ENCODE measurements at places on chromosomes 6 and 20. TPM values are rescaled to one million over a fixed set of nuclear protein-coding genes. Genes with fewer than 3 reads are reported as not detected.

- no peaks in the 10 kb centered on the region for H3K36me3 ChIP-seq
- 0 out of 2 replicates have a peak, but pooled peaks cover 4% of the 10 kb centered on the region for H3K4me1 ChIP-seq
- no peak for DNase-seq
- H3K27ac ChIP-seq = no peak overlapping the region
Observed at GRCh38 chr6:156879591-156879990, 102.4 kb downstream of the ARID1B start.

GRCh38 chr6:136035378-136036070, 184.0 kb downstream of the PDE7B start:
- no peaks in the 10 kb centered on the region for H3K36me3 ChIP-seq
- H3K4me3 ChIP-seq = no peak overlapping the region
- no peak for DNase-seq

DNA sequence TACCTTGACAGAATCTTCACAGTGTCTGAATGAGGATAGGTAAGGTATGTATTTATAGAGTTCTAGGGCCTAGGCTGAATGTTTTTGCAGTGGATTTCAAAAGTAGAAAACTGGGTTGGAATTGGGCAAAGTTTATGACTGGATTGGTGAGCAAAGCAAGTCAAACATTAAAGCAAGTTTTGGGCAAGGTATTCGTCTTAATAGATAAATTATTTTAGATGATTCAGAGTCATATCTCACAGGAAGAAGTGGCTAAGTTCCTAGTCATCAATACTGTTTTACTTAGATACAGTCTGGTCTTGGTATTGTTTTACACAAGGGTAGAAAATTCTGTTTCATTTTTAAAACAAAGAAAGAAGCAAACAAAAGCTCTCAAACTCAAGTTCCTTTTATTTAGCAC, 284.1 kb upstream of the EPHA7 start:
- H3K27ac ChIP-seq = no peak overlapping the region
- H3K4me3 ChIP-seq = no peak overlapping the region
- no peaks in the 10 kb centered on the region for H3K27me3 ChIP-seq
- no peaks in the 10 kb centered on the region for H3K36me3 ChIP-seq
- no peak for DNase-seq

DNA sequence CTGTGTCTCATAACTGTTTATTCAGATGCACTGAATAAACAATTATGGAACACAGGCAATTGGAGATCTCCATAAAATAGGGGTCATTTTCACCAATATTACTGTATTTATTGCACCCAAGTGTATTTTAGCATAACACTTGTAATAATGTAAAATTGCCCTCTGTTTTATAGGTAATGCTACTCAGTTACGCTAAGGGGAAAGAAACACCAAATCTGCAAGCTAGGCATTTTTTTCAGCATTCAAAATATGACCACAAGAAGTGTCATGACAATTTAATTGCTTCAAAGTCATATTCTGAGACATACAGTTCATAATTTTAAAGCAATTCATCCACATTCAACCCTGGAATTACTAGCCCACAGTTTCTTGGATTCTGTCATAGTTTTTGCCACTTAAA, 643.2 kb upstream of the NOX3 start:
- H3K36me3 ChIP-seq = no peaks in the 10 kb centered on the region
- no peak overlapping the region for H3K4me3 ChIP-seq
- no peaks in the 10 kb centered on the region for H3K4me1 ChIP-seq
- no peak overlapping the region for H3K27ac ChIP-seq
- no peaks in the 10 kb centered on the region for H3K27me3 ChIP-seq

DNA sequence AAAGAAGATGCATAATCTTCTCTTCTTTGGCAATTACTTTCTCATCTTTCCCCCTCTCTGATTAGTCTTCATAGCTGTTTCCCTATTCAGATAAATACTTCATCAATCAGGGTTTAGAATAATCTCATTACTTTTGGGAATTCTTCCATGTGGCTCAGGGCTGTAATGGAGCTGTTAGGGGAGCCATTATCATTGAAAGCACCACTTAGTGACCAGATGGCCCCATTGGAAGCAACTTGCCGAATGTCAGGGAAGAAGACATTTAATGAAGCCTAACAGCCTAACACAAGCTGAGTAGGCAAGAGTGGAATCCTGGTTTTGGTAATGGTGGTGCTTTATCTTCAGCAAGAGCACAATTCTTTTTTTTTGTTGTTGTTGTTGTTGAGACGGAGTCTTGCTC, 45.0 kb downstream of the TIAM2 start:
- H3K36me3 ChIP-seq = no peaks in the 10 kb centered on the region
- no peaks in the 10 kb centered on the region for H3K27me3 ChIP-seq
- H3K4me3 ChIP-seq = no peak overlapping the region
- no peaks in the 10 kb centered on the region for H3K4me1 ChIP-seq
- H3K27ac ChIP-seq = no peak overlapping the region

HCK gene
- not detected for total RNA-seq

DNA sequence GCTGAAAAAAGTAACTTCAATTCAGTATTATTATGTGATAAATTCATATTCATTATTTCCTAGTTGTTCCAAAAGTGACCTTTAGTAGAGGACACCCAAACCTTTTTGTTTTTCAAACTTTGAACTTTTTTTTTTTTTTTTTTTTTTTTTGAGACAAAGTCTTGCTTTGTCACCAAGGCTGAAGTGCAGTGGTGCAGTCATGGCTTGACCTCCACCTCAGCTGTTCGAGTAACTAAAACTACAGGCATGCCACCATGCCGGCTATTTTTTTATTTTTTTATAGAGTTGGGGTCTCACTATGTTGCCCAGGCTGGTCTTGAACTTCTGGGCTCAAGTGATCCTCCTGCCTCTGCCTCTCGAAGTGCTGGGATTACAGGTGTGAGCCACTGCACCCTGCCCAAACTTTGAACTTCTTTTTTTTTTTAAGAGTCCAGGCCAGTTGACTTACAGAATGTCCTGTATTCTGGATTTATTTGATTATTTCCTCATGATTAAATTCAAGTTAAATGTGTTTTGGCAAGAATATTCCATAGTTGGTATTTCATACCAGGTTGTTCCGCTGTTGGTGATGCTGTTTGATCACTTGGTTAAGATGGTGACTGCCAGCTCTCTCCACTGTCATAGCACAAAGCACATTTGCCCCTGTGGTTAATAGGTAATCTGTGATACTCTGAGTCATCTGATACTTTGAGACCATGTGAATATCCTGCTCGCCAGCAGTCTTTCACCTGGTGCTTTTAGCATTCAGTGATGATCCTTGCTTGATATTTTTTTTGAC, 48.0 kb downstream of the VAPB start:
- no peaks in the 10 kb centered on the region for H3K4me1 ChIP-seq
- no peak for DNase-seq
- H3K4me3 ChIP-seq = no peak overlapping the region
- H3K27ac ChIP-seq = no peak overlapping the region
- peaks cover 56% of the 10 kb centered on the region for H3K36me3 ChIP-seq

DNA sequence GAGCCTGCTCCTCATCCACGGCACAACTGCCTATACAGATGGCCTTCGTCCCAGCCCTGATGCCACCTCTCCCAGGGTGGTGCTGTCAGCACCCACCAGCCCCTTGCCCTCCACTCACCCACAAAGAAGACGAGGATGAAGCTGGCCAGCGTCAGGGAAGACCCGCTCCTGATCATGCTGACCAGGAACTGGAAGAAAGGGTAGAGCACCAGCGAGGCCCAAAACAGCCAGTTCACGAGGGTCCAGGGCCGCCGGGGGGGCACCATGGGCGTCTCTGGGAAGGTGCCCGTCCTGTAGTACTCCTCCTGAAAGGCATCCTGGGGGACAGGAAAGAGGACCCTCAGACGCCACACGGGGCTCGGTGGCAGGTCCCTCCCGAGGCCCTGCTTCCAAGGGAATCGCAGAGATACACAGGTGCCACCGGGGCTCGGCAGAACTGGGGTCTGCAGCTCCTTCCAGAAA, 134.5 kb downstream of the AGPAT4 start:
- peaks cover 5% of the 10 kb centered on the region for H3K4me1 ChIP-seq
- no peak overlapping the region for H3K27ac ChIP-seq
- H3K36me3 ChIP-seq = no peaks in the 10 kb centered on the region
- H3K4me3 ChIP-seq = no peak overlapping the region
- no peak for DNase-seq

DNA sequence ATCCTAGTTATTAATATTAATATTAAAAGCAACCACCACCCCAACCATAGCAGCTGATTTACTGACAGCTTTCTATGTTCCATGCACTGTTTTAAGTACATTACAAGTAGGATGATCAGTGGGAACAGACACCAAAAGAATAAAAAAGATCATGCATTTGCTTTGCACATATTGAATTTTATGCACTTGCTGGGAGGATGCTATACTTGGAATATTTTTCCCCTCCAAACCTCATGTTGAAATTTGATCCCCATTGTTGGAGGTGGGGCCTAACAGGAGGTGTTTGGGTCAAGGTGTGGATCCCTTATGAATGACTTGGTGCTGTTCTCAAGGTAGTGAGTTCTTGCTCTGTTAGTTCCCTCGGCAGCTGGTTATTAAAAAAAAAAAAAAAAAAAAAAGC, 178.9 kb upstream of the MYLIP start:
- H3K27me3 ChIP-seq = no peaks in the 10 kb centered on the region
- no peak for DNase-seq
- peaks cover 15% of the 10 kb centered on the region for H3K4me1 ChIP-seq
- no peaks in the 10 kb centered on the region for H3K36me3 ChIP-seq
- no peak overlapping the region for H3K27ac ChIP-seq
- H3K4me3 ChIP-seq = no peak overlapping the region

ARMH2 gene
- not detected for total RNA-seq

TPD52L1 gene
- not detected for total RNA-seq

- H3K27me3 ChIP-seq = peaks cover 13% of the 10 kb centered on the region
- H3K36me3 ChIP-seq = no peaks in the 10 kb centered on the region
- H3K4me3 ChIP-seq = no peak overlapping the region
- peaks cover 2% of the 10 kb centered on the region for H3K4me1 ChIP-seq
- DNase-seq = no peak
Observed at GRCh38 chr6:159169557-159170332, 545 bp downstream of the FNDC1 start.

GRM1 gene
- 0.13 TPM for total RNA-seq

QKI gene
- total RNA-seq = 224 TPM

GRCh38 chr20:44081476-44081875, 105.5 kb downstream of the JPH2 start:
- H3K4me1 ChIP-seq = peaks cover 9% of the 10 kb centered on the region
- DNase-seq = no peak
- H3K27ac ChIP-seq = no peak overlapping the region

- no peak overlapping the region for H3K4me3 ChIP-seq
- peaks cover 17% of the 10 kb centered on the region for H3K4me1 ChIP-seq
- H3K27me3 ChIP-seq = no peaks in the 10 kb centered on the region
Observed at GRCh38 chr20:50520222-50520880, 10.2 kb downstream of the PTPN1 start.

DNA sequence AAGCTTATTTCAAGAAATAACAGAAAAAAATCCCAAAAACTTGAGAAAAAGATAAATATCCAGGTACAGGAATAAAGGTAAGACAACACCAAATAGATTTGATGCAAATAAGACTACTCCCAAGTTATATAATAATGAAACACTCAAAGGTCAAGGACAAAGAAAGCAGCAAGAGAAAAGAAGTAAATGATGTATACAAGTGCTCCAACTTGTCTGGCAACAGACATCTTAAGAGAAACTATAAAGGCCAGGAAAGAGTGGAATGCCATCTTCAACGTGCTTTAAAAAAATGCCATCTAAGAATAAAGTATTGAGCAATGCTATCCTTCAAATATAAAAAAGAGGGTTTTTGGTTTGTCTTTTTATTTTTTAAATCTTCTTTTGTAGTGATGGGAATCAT, 54.2 kb downstream of the REV3L start:
- no peak overlapping the region for H3K27ac ChIP-seq
- no peak for DNase-seq
- H3K27me3 ChIP-seq = no peaks in the 10 kb centered on the region
- no peaks in the 10 kb centered on the region for H3K36me3 ChIP-seq

GRCh38 chr6:33772082-33772830, 16.7 kb downstream of the LEMD2 start:
- no peak overlapping the region for H3K27ac ChIP-seq
- H3K4me1 ChIP-seq = peaks cover 43% of the 10 kb centered on the region
- DNase-seq = no peak
- no peaks in the 10 kb centered on the region for H3K27me3 ChIP-seq
- H3K36me3 ChIP-seq = peaks cover 31% of the 10 kb centered on the region
- H3K4me3 ChIP-seq = no peak overlapping the region
